Stimulated activated CD8-positive, alpha-beta memory T cell treated with anti-CD3 and anti-CD28 coated beads, Interleukin-4, amount 100 ng/mL, for 4 hours (primary cell): ENCODE measurements at places on chromosomes 12 and 14.
A peak's percentile ranks its signal among the peaks of the same experiment; 100 is the strongest.

- no peak for DNase-seq
These were observed 124.5 kb downstream of the BTG1 start for GRCh38 chr12:92020983-92021665.

DNA sequence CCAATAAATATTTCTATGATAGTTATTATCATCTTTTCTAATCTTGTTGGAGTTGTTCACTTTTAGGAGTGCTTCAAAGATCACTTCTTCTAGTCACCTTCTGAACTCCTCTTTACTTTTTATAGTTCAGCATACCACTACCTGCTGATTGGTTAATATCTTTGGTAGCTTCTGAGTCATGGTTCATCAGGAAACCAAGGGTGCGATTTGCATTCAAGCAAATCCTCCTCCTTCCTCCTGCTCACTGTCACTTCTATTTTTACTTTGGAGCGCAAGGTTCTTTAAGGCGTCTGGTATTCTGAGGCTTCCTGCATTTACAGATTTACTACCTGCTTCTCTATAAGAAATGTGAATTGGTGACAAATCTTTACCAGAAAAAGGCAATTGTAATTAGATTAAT, 24.0 kb downstream of the SYT1 start:
- DNase-seq: no peak

GRCh38 chr14:72420749-72421474, 473.0 kb downstream of the DPF3 start:
- peak; percentile 34 for DNase-seq

GRCh38 chr12:109057376-109057775, 5.0 kb downstream of the USP30 start:
- no peak for DNase-seq
